ENCODE measurements at places on chromosomes 1 and 21.
A peak's percentile ranks its signal among the peaks of the same experiment; 100 is the strongest.

DNA sequence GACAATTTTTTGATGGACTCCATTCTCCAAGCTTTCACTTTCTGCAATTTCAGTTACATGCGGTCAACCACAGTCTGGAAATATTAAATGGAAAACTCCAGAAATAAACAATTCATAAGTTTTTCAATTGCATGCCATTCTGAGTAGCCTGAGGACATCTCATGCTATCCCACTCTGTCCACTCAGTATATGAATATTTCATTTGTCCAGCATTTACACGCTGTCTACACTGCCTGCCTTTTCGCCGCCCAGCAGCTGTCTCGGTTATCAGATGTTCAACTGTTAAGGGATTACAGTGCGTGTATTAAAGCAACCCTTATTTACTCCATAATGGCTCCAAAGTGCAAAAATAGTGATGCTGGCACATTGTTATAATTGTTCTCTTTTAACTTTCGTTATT is 116.3 kb downstream of the ADSS2 start:
- no peak for DNase-seq

GRCh38 chr1:109567877-109568672 is 19.7 kb downstream of the GNAI3 start:
- DNase-seq, result no peak

DNA sequence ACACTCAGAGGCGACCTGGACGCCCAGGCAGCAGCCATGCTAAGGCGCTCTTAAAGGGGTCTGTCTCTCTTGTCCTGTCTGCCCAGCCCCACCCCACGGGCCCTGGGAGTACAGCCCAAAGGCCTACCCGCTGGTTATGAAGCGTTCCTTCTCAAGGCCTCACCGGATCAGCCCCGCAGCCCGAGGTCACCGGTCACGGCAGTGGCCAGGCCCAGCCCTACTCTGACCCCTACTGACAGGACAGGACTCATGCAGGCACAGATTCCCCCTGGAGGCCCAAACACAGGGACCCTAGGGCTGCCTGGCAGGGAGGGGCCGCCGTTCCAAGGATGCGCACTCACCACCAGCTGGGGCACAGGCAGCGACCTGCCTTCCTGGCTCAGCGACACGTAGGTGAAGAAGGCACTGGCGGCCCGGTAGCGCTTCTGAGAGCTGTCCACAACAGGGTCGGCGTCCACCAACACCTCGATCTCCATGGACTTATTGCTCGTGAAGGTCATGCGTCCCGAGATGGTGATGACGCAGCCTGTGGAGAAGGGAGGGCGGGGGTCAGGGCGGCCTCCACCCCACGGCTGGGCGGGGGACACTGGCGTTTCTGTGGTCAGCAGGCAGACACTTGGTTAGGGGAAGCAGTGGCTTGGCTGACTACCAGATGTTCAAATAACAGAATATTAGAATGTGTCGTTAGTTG is 20.0 kb upstream of the GPR153 start:
- no peak for DNase-seq

DNA sequence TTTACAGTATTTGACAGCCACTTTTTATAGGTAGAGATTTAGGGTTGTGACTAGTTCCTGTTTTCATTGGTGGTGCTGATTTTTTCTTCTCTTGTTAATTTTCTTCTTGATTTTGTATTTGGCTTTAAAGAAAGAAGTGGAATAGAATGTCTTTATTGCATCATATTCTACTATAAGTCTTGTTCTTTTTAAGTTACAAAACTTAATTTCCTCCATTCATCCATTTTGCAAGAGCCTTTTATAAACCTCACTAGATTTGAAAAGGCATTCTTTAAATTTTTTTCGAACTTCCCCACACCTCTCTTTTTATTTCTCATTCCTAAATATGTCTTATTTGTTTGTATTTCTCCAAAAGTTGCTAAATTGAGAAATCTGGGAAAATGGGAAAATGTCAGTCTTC is 1368.6 kb upstream of the ADGRL4 start:
- DNase-seq, result no peak

- DNase-seq, result no peak
Observed at GRCh38 chr1:156898161-156898566, 4.6 kb downstream of the PEAR1 start.

- no peak for DNase-seq
Observed at GRCh38 chr1:223230161-223230881, 87.3 kb upstream of the TLR5 start.

GRCh38 chr1:95393434-95393833 is 159.4 kb downstream of the RWDD3 start:
- DNase-seq, result no peak

DNA sequence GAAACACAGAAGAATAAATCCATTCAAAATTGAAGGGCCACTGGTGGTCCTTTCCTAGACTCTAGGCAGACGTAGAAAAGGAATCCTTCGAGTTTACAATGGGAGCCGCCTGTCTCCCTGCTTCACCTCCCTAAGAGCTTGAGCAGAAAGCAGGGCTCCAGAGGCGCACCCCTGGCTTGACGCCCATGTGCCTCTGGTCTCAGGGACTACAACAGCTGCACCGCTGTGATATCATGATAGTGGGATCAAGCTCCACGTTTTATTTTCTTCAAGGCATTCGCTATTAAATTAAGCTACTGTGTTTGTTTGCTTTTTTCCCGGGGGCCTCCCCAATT is 403 bp upstream of the C1orf122 start:
- no peak for DNase-seq

DNA sequence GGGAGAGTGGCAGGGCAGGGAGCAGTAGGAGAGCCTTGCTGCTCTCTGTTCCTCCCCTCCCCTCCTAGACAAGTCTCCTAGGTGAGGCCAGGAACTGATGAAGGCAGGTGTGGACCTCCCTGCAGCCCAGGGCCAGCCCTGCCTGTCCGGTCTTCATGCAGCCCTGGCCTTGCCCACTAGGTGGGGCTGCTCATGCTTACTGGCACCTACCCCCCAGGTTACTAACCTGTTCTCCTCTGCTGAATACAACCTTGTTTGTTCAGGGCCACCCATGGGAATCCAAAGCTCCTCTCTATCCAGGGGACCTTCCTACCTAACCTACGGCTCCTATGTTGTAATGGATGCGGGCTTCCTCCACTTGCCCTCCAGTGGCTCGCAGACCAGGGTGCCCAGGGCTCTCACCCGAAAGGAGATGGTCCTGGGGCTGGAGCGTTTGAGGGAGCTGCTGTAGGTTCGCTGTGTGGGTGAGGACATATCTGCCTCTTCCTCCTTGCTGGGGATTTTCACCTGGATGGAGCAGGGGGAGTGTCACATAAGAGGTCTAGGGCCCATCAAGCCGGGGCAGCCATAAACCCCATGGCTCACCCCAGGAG is 7.9 kb upstream of the TNNT2 start:
- DNase-seq, result peak; percentile 19

- DNase-seq, result no peak
Observed at GRCh38 chr1:22450351-22451021, 1.2 kb upstream of the ZBTB40 start.

DNA sequence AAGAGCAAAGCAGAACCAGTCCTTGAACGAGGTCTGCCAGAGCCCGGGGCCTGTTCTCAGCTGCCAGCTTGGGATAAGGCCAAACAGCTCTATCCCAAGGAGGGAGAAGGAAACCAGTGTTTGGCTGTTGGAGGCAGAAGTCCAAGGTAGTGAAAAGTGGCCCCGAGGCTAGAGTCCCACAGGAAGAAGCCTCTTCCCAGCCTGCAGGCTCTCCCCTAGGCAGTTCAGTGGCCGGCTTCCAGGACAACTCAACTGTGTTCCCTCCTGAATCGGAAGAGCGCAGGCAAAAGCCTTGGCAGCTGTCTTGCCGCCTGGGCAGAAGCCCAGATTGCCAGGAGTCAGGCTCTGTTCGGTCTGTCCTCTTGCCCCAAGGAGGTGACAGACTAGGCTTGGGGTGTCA is 19.3 kb downstream of the QSOX1 start:
- DNase-seq, result no peak

GRCh38 chr1:157429601-157430240 is 122.6 kb downstream of the FCRL5 start:
- no peak for DNase-seq

- no peak for DNase-seq
Observed at GRCh38 chr1:154663471-154664060, 55.6 kb upstream of the ADAR start.

DNA sequence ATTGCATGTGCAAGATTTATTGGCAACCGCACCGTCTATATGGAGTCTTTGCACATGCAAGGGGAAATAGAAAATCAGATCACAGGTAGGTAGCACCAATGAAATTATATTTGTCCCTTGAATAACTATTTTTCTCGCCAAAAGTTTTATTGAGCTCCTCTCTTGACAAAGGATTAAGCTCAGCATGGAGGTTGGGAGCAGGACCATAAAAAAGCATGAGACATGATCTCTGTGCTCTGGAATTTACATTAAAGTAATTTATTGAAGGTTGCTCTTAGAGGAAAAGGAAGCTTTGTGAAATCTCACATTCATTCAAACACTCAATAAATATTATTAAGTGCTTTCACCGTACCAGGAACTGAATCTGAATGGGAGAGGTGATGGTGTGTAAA is 66.0 kb upstream of the UBE2U start:
- no peak for DNase-seq

- no peak for DNase-seq
Observed at GRCh38 chr1:50570066-50570468, 146.8 kb upstream of the DMRTA2 start.

DNA sequence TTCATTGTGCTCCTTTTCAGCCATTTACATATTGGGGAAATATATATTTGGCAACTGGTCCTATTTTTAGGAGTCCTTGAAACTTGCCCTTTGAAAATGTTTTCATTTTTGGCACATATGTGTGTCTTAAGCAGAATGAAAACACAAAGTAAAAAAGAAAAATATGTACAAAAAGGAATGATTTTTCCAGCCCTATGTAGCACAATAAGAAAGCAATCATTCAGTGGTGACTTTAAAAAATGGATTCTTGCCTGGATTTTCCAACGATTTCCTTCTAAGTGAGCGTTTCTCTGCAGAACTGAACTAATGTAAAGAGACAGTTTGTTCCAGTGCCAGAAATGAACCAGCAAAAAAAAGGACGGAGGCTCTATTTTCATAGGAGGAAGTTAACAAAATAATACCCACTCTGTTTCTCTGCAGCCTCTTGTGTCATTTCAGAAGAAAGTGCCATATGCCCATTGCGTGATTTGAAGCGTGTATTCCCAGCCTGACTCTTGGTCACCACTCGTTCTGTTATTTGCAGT is 340.1 kb downstream of the SETD4 start:
- no peak for DNase-seq

DNA sequence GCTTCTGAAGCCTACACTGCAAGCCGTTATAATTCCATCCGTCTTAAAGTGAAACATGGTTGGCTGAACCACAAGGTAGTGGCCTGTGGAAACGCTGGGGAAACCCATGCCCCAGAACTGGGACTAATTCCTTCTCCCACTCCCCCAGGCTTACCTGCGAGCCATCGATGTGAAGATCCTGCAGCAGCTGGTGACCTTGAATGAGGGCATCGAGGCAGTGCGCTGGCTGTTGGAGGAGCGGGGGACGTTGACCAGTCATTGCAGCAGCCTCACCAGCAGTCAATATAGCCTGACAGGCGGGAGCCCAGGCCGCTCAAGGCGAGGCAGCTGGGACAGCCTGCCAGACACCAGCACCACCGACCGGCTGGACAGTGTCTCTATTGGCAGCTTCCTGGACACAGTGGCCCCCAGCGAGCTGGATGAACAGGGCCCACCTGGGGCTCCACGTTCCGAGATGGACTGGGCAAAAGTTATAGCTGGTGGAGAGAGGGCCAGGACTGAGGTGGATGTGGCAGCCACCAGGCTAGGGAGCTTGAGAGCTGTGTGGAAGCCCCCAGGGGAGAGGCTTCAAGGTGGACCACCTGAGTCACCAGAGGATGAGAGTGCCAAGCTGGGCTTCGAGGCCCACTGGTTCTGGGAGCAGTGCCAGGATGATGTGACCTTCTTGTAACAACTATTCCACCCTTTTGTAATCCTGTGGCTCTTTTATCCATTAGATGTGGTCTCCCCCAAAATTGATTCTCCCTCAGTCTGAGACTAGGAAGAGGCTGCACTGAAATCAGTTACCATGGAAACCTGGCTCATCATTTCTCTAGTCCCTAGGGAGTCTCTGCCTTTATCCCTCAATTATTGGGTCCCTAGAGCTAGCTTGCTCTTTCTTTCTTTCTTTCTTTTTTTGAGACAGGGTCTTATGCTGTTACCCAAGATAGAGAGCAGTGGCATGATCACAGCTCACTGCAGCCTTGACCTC is 16.7 kb downstream of the LURAP1 start:
- DNase-seq, result no peak

GRCh38 chr1:179127163-179127895 is 45.5 kb downstream of the TOR3A start:
- no peak for DNase-seq

- no peak for DNase-seq
Observed at GRCh38 chr21:39316729-39317128, 3.3 kb upstream of the BRWD1 start.

DNA sequence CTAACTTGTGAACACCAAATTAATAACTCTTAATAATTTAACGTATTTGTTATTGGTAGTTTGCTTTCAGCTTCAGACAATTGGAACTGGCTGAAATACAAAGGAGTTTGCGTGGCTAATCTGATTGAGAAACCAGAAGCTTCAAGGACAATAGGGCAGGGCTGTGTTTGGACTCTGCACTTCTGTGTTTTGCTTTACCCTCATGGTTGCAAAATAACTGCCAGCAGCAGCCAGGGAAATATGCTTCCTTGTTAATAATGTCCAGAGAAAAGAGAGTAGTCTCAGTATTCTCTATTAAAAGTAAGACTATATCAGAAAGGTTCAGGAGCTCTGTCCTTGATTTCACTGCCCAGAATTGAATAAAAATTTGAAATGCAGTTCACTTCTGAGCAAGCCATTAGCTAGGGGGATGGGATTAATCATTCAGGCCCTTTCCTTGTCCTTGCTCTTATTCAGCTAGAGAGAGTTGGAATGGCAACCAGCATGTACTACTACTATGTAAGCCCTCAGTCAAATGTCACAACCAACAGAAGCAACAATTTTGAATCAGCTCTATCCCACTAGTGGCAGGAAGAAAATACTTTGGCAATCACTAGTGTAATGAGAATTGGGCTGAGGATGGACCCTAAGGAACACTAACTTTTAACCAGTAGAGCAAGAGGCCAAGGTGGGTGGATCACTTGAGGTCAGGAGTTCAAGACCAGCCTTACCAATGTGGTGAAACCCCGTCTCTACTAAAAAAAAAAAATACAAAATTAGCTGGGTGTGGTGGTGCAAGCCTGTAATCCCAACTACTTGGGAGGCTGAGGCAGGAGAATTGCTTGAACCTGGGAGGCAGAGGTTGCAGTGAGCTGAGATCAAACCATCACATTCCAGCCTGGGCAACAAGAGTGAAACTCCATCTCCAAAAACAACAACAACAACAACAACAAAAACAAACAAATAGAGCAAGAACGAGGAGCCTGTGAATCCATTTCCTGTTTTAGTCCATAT is 76.8 kb downstream of the POU2F1 start:
- DNase-seq, result no peak

GRCh38 chr1:7491109-7491817 is 279.8 kb upstream of the VAMP3 start:
- no peak for DNase-seq

DNA sequence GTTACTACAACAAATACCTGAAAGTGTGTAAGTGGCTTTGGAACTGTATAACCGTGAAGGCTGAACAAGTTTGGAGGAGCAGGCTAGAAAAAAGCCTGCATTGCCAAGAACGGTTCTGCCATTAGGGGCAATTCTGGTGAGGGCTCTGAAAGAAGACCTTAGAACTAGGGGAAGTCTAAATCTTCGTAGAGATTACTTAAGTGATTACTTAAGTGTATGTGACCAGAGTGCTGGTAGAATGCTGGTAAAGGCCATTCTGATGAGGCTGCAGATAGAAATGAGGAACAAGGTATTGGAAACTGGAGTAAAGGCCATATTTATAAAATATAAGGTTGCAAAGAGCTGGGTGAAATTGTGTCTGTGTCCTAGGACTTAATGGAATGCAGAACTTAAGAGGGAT is 158.0 kb downstream of the CLIC6 start:
- no peak for DNase-seq

GRCh38 chr1:221904319-221904718 is 162.4 kb upstream of the DUSP10 start:
- no peak for DNase-seq

Data from activated T-cell treated with anti-CD3 and anti-CD28 coated beads for 24 hours (primary cell).